Activated CD4-positive, alpha-beta memory T cell treated with anti-CD3 and anti-CD28 coated beads for 36 hours (primary cell): ENCODE measurements at places on chromosomes 4 and X.

GRCh38 chrX:76433219-76433618 is 5.7 kb downstream of the MAGEE1 start:
- DNase-seq, result no peak

DNA sequence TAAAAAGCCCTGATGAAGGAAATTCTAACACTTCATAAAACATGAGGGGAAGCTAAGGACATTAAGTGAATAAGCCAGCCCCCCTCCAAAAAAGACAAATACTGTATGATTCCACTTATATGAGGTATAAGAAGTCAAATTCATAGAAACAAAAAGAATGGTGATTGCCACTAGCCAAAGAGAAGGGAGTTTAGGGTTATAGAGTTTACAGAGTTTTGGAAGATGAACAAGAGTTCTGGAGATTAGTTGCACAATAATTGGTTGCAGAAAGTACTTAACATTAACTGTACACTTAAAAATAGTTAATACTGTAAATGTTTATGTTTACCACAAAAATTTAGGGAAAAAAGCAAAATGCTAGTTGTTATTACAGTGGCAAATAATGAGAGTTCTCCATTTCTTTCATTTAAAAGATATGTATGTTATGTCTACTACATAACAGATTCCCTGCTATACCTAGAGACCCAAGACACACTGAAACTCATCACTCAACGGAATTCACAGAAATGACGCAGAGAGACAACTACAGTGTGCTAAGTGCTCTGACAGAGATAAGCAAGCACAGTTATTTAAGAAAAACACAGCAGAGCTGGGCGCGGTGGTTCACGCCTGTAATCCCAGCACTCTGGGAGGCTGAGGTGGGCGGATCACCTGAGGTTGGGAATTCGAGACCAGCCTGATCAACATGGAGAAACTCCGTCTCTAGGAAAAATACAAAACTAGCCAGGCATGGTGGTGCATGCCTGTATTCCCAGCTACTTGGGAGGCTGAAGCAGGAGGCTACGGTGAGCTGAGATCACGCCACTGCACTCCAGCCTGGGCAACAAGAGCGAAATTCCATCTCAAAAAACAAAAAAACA is 37.2 kb downstream of the EIF4E start:
- DNase-seq, result no peak

DNA sequence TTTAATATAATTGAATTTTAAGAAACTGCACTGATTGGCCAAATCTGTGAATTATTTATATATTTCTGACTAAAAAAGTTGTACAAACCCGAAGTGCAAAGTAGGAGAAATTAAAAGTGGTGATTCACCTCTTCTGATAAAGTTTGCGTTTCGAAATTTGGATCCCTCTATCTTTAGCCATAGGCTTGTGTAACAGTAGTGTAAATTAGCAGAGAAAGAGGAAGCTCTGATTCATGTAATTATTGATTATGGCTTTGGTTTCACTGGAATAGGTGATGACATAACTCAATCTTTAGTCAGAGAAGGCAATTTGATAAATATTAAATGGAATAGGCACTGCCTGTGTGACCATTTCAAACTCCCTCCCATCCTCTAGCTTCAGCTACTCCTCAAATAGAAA is 717.8 kb upstream of the PCDH7 start:
- DNase-seq, result no peak

- DNase-seq, result no peak
These were observed 14.2 kb downstream of the CLNK start for GRCh38 chr4:10670321-10670720.

DNA sequence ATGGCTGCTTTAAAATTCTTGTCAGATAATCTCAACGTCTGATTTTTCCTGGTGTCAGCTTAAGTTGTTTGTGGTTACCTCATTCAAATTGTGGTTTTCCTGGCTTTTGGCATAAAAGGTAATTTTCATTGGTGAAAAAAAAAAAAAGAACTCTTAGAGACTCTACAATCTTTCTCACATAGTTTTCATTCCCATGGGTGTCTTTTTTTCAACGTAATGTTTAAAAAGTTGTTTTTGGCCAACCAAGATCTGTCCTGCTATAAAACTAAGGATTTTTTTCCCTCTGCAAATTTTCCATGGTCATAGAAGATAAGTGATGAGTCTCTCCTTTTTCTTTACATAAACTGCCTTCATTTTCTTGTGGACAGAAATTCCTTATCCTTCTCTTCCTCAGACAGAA is 28.9 kb upstream of the RPS6KA6 start:
- DNase-seq, result no peak

- DNase-seq, result peak; percentile 12
These were observed at the start of gene ANXA3 for GRCh38 chr4:78551420-78552351. ANXA3 (plus strand) TSS chr4:78551770; CDS start chr4:78554474, 2,704 bp downstream.

DNA sequence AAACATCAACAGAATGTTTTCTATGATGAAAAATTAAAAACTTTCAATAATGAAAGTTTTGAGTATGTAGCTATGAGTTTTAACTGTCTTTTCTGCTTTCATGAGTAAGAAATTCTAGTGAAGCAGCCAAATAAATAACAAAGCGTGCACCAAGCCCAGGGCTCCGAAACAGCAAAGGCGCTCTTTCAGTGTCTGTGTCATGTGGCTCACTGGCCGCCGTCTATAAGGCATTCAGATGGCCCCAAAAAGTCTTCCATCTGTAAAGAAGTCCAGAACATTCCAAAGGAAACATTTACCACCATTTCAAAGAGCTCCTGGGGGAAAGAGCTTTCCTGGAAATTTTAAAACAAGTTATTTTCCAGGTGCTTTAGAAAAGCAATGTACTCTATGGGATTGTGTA is 139.9 kb downstream of the AFAP1 start:
- DNase-seq, result no peak

DNA sequence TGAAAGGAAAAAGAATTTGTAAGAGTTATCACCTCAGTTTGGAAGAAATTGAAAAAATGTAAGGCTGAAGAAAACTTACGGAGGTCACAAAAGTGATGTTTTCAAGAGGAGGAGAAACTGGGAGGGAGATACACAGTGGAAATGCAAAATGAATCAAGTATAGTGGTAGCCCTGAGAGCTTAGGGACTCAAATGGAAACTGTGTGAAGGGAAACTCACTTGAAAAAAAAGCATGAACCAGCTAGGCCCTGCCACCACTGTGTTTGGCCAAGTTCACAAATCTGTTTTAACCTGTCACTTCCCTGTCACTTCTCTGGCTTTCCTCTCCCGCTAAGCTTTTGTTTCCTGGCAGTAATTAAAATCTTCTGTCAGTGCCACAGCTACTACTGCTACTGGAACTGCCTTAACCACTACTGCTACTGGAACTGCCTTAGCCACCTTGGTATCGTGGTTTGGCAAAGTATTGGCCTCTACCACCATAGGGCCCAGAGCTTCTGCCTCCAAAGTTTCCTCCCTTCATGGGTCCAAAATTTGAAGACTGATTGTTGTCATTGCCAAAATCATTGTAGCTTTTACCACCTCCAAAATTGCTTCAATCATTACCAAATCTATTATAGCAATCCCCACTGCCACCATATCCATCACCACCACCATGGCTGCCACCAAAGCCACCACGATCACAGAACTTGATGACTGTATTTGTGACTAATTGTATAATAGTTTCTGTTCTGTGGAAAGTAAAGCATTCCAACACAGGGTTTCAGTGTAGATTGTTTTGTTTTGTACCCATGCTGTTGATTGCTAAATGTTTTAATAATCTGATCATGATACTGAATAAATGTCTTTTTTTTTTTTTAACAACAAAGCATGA is 41.5 kb downstream of the SMARCA5 start:
- DNase-seq, result peak; percentile 47

DNA sequence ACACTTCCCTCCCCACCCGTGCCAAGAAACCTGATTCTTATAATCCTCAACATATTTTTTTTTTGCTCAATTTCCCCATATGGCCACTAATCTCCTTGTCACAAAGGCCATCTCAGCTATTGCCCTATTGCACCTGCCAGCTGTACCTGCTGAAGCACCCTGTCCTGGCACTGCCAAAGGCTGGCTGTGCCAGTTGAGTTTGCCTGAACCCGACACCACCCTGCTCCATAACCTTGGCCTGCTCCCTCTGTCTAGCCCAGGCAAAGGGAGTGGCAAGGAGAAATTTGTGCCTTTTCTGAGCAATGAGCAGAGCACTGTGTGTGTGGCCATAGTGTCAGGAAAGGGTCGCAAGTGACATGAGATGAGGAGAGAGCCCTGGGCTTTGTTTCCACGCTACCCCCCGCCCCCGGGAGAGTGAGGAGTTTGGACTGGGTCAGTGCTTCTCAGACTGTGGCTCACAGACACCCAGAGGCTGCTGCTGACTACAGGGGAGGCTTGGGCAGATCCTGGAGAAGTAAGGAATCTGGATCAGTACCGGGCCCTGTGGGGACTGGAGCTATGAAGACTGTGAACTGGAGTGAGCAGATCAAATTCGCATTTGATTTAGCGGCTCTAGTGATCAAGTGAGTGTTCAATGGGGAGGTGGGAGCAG is 42.2 kb upstream of the HMGB3 start:
- no peak for DNase-seq

DNA sequence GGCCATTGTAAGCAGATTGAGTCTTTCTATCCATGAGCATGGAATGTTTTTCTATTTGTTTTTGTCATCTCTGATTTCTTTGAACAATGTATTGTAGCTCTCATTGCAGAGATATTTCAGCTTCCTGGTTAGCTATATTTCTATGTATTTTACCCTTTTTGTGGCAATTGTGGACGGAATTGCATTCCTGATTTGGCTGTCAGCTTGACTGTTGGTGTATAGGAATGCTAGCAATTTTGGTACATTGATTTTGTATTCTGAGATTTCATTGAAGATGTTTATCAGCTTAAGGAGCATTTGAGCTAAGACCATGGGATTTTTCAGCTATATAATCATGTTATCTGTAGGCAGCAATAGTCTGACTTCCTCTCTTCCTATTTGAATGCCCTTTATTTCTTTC is 154.6 kb downstream of the GUCY2F start:
- no peak for DNase-seq
